ENCODE measurements at places on chromosomes 7 and 10.
A peak's percentile ranks its signal among the peaks of the same experiment; 100 is the strongest.

GRCh38 chr10:124011464-124011863 is 81.9 kb downstream of the CHST15 start:
- no peak for DNase-seq

DNA sequence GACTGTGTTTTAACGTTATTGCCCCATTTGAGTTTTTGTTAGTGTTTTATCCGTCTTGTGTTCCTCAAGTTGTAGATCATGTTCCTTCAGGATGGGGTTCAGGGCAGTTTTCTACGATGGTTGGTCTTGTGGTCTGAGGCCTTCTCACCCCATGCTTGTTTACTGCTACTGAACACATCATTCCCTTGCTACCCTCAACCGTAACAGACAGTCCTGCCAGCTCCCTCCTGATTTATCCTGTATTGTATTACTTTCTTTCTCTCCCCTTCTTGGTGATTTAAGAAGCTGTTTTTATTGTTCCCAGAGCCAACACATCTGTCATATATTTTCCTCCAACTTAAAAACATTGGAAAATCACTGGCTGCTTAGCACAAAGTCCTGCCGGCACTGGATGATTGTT is 719.8 kb downstream of the INHBA start:
- DNase-seq = no peak

- no peak for DNase-seq
Observed at GRCh38 chr7:133601617-133602016, 348.7 kb downstream of the EXOC4 start.

- DNase-seq = no peak
Observed at GRCh38 chr10:3782146-3782450, 2.9 kb downstream of the KLF6 start.

- DNase-seq = no peak
Observed at GRCh38 chr10:129309565-129309964, 157.5 kb upstream of the MGMT start.

DNA sequence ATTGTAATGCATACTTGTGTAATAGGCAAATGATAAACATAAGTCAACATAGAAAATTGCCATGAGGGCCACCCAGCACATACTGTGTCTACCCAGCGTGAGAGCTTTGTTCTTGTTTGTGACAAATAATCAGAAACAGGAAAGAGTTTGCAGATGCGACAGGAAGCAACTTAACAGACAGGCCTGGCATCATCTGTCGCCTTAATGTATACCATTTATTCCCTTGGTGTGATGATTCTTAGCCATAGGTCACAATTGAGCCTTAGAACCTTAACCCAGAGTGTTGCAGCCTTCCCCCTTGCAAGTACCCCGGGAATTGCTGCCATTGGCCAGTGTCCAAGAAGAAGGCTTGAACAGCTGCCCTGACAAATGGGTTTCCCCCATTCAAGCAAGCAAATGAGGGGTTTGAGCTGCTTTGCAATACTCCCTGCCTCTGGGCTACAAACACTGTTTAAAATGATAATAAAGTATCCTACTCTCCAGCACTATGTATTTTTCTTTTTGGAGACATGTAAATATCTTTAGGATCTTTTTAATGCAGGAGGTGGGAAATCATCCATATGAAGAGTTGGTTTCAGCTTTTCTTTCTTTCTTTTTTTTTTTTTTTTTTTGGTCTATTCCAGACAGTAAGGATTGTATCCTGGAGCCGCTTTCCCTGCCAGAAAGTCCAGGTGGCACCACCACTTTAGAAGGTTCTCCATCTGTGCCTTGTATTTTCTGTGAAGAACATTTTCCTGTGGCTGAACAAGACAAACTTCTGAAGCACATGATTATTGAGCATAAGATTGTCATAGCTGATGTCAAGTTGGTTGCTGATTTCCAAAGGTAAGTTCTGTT is 80.0 kb downstream of the ZNF277 start:
- DNase-seq = no peak

GRCh38 chr10:105159268-105159667 is 518.2 kb downstream of the SORCS3 start:
- no peak for DNase-seq

DNA sequence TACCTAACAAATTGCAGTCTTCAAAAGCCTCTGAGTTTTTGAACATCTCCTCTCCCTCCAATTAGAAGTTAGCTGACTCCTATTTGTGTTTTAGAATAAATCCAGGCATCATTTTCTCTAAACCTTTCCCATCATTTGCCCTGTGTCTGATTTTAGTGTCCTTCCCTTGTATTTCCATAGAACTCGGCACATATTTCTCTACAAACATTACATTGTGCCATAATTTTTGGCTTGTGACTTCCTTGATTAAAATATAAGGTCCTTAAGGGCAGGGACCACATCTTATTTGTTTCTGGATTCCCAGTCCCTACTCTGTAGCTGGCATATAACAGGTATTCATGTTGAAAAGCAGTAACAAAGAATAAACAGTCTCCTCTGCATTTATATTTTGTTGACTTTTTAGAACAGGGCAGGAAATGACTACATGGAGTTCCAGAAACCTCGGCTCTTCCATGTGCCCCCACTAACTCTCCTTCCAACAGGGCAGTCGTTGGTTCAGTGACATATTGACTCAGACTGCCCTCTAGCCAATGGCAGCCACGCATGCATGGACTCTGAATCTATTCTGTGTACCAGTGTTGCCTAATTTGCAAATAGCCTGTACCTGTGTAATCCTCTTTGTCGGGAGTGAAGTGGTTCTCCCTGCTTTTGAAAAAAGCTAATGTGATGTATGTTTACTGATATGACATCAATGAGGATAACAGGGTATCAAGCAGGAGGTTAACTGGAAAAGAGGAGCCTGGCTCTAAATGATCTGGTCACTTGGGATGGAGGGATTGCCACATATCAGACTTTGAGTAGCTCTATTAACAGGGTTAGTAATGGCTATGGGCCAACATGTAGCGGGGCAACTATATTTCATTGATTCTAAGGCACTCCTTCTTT is 19.8 kb upstream of the CPN1 start:
- no peak for DNase-seq

- no peak for DNase-seq
Observed at GRCh38 chr7:30660331-30661255, 21.7 kb downstream of the CRHR2 start.

- no peak for DNase-seq
Observed at GRCh38 chr10:128314686-128315085, 188.5 kb upstream of the MKI67 start.

GRCh38 chr10:26225322-26225721 is 8.7 kb downstream of the GAD2 start:
- no peak for DNase-seq

DNA sequence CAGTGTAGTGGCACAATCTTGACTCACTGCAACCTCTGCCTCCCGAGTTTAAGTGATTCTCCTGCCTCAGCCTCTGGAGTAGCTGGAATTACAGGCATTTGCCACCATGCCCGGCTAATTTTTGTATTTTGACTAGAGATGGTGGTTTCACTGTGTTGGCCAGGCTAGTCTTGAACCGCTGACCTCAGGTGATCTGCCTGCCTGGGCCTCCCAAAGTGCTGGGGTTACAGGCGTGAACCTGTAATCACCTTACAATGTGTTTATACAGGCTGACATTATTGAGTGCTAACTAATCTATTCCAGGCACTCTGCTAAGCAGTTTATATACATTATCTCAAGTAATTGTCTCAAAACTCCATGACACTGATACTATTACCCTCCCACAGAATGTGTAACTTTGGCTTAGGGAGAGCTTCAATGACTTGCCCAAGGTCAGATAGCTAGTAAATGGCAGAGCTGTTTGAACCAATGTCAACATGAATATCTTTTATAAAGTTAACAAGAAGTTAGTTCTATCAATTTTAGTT is 36.8 kb downstream of the KIFBP start:
- no peak for DNase-seq

DNA sequence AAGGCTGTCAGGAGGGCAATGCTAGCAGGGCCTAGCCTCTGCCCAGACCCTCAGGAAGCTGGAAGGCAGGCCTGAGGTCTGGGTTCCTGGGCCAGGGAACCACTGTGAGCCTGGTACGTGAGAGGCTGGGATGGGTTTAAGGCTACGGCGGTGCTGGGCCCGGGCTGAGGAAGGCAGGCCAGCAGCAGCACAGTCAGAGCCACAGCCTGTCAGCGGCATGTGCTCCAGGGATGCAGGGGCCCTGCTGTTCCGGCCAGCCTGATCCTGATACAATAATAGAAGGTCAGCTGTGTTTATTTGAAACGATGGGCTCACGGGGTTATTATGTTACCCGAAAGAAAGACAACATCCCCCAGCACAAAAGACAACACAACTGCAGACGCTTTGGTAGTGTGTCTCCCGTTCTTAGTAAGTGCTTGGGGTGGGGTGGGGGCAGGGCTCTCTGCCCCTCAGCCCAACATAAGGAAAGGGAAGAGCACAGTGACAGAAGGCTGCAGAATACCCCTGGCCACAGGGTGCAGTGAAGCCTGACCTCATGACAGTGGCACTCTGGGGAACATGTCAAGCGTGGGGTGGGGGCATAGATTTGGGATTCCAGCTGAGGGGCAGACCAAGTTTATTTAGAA is 95.0 kb downstream of the COL13A1 start:
- no peak for DNase-seq

DNA sequence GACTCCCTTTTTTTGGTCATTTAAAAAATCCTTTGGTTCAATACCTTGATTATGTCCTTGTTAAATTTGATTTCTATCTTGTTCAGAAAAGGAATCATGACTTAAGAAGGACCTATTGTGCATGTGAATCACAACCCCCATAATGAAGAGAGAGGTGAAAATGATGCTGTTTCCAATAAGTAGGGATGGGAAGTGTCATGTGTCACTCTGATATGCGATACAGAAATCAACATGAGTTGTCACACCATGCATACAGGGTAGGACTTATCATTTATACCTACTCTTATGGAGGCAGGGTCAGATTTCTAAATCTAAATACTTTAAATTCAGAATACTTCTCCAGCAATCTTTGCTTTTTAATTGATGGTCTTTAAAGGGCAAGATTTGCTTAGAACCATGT is 19.4 kb upstream of the DLX6 start:
- no peak for DNase-seq

DNA sequence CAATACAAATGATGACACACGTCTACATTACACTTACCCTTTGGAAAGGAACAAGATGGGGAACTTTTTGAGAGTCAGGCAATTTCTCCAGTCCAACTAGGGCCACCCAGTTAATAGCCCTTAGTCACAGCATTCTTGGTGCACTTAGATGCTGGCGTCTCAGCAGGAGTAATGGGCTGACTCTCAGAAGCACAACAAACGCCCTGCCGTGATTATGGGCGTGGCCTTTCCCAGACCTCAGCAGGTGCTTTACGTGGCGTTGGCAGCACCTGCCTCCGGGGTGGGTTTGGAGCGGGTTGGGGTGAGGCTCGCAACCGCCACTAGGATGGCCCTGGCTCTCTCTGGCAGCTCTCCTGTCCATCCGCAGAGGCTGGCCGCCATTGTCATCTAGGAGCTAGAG is 147.6 kb upstream of the SHH start:
- DNase-seq = no peak

GRCh38 chr10:9670911-9671310 is 1346.8 kb upstream of the CELF2 start:
- DNase-seq = peak; percentile 42

- no peak for DNase-seq
Observed at GRCh38 chr7:94492601-94493000, 17.0 kb upstream of the CASD1 start.

GRCh38 chr10:77456414-77456813 is 181.2 kb downstream of the KCNMA1 start:
- no peak for DNase-seq

DNA sequence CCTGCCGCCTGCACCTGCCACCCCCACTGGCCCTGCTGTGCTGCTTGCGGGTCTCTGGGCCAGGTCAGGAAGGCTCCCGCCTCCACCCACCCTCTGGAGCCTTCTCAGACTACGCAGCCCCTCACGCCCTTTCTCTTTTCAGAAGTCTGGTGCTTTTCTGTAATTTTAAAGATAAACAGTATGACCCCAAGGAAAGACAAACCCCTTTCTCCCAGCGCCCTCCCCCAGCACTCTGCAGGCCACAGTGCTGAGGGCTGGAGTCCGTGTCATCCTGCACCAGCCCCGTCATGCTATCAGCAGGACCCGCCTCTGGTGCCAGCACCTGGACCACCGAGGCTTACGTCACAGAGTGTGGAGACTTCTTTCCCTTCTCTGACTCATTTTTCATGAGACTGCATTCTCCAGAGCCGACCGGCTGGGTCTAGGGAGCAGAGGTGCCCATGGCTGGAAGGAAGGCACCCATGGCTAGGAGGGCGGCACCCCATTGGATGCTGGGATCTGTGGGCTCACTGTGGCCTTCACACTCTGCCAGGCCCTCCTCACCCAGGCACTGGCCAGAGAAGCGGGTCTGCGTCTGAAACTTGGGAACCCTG is 53.4 kb downstream of the CFAP46 start:
- DNase-seq = no peak

DNA sequence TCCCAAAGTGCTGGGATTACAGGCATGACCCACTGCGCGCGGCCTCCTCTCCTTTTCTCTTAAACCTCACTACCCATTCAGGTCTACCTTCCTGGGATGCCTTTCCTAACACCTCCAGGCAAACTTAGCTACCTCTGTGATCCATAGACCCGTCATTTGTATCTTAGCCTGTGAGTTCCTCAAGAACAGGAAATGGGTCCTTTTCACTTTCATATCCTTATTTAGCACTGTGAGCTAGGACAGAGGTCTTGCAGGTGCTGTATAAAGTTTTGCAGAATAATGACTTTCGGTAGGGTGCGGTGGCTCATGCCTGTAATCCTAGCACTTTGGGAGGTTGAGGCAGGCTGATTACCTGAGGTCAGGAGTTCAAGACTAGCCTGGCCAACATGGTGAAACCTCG is 215.7 kb downstream of the RELN start:
- no peak for DNase-seq

- no peak for DNase-seq
Observed at GRCh38 chr10:75980419-75981002, 549.1 kb downstream of the LRMDA start.

DNA sequence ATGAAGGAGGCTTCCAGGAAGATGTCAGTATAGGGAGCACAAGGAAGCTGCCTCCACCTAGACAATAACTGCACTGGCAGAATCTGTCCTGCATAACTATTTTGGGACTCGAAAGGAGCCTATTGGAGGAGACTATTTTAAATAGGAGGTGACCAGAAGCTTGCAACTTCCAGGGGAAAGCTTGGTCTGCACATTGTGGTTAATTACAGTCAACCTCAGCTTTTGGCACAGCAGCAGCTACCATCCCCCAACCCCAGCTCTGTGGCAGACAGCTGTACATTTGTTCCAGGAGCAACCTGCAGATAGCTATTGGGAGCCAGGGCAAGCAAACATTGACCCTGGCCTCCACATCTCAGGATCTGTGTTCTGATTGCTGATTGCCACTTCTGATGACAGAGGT is 46.3 kb upstream of the NANOS1 start:
- DNase-seq = no peak

GRCh38 chr10:96341219-96342182 is 17.3 kb downstream of the OPALIN start:
- no peak for DNase-seq

DNA sequence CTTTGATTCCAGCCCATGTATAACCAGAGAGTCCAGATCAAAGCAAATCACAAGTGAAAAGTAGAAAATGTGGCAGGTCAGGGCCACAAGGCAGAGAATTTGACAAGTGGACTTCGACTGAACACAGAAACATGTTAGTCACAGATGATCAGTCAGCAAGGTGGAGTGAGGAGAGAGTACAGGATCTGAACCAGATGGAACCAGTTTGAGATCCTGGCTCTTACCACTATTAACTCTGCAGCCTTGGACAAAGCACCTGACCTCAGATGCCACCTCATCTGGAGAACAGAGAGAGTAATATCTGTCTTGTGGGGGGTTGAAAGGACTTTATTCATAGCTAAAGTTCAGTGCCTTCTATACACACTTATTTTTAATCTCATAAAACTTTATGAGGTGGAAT is 4.4 kb downstream of the MRLN start:
- no peak for DNase-seq

Measured in putamen (tissue), 1 donor.